ENCODE measurements at places on chromosomes 3 and 15.

DNA sequence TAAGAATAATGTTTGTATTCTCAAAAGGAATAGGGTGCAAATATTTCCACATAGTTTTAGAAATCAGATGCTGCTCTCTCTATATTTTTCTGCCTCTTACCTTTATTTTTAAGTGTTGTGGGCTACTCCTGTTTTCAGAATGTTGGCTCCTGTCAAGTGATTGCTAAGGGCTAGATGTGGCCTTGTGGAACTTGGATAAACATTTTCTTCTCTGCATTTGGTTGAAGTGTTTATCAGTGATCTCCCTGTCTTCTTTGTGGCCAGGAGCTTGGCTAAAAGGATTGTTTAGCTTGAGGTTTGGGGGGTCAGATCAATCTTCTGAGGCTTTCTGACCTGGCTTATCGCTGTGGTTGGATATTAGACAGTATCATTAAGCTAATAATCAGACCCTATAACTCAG, 112.6 kb downstream of the TCF12 start:
- DNase-seq, result no peak

DNA sequence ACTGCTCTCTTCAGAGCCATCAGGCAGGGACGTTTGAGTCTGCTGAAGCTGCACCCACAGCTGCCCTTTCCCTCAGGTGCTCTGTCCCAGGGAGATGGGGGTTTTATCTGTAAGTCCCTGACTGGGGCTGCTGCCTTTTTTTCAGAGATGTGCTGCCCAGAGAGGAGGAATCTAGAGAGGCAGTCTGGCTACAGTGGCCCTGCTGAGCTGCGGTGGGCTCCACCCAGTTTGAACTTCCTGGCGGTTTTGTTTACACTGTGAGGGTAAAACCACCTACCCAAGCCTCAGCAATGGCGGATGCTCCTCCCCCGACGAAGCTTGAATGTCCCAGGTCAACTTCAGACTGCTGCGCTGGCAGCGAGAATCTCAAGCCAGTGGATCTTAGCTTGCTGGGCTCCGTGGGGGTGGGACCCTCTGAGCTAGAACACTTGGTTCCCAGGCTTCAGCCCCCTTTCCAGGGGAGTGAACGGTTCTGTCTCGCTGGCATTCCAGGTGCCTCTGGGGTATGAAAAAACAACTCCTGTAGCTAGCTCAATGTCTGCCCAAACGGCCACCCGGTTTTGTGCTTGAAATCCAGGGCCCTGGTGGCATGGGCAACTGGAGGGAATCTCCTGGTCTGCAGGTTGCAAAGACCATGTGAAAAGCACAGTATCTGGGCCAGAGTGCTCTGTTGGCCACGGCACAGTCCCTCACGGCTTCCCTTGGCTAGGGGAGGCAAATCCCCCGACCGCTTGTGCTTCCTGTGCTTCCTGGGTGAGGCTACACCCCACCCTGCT, 21.1 kb upstream of the ST6GAL1 start:
- peak; percentile 41 for DNase-seq

DNA sequence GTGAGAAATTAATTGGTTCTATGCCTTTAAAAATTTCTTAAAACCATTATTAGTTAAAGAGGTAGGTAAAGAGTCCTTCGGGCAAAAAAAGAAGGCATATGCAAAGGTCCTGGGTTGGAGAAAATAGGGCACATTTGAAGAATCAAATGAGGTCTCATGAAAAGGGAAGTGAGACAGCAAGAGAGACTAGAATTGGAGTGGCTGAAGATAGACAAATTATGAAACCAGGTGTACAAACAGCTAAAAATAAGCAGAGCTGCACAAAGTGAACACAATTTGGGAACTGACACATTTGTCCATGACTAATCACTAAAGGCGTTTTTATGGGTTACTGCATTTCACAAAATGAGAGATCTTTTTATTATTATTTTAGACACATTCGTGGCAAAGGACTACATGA, 581.2 kb downstream of the PYDC2 start:
- DNase-seq, result no peak

DNA sequence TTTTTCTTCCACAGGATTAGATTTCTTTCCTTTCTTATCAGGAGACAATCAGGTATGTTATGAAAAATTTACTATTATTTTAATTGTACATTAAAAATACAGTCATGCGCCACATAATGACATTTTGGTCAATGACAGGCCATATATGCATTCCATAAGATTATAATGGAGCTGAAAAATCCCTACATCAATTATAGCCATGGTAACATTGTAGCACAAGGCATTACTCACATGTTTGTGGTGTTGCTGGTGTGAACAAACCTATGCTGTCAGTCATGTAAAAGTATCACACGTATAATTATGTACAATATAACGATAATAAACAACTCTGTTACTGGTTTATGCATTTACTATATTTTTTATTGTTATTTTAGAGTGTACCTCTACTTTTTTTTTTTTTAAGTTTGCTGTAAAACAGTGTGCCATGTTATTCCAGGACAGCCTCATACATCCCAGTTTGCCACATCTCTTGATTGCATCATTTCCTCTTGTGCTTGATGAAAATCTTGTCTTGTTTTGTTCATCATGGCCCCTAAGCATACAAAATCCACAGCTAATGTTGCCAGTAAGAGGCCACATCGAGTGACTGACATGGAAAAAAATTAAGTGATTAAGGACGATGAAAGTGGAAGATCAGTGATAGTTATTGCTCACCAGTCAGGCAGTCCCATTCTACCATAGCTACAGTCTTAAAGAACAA, 21.4 kb downstream of the CALML4 start:
- no peak for DNase-seq

DNA sequence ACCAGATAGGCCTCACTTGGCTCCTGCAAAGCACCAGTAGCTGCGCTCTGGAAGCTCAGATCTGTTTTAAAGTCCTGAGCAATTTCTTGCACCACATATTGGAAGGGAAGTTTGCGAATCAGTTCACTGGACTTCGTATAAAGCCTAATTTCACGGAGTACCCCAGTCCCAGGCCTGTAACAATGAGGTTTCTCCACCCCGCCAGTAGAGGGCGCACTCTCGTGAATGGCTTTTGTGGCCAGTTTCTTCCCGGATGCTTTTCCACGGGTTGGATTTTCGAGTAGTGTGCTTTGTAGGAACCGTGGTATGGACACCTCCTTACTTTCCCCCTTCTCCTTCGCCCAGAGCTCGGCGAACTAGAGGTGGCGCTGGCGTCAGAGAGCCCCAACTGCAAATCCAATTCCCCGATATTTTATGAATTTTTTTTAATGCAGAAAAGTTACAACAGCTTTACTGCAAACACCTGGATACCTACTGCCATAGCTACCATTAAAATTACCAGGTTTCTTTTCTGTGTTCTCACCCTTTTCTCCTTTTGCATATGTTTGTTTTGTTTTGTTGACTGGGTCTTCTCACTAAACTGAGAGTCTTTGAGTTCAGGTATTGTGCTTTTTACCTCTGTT, 13.3 kb downstream of the RARB start:
- peak; percentile 1 for DNase-seq

DNA sequence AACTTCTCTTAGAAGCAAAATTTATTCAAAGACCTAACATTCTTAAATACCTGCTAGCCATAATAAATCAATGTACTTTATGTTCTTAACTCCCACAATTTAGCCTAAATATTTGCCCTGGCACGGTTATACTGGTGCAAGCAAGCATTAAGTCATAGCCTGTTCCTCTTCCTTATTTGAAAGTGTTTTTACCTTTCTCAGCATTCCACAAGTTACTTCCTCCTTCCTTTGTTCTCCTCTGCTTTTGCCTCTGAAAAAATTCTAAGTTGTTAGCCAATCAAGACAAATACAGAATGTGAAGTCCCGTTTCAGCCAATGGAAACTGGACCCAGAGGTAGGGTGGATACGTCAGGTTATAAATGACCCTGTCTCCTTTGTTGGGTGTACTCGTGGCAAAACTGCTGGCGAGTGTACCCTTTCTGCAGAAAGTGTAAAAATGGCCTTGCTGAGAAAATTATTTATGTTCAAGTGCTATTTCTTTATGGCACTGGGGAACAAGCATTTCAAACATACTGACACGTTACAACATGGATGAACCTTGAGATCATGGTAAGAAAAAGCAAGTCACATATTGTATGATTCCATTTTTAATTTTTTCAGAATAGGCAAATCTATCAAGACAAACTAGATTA, 3.1 kb upstream of the TATDN2 start:
- no peak for DNase-seq
